ENCODE measurements at places on chromosomes 16 and 17.

DNA sequence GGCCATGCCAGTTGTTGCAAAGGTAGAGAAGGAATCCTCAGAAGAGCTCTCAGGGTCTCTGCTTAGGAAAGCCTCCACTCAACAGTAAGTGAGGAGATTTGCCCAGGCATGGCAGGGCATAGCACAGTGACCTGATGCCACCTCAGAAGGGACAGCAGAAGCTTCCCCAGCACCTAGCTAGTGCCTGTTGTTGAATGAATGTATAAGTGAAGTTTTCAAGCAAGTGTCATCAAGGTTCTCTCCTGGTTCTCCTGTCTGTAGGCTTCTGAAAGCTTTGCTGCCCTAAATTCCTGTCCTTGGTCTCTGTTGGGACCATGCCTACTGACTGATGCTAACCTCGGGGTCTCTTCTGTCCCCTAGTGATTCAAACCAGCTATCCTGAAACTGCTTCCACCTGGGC lies 114.9 kb upstream of the TBX2 start:
- DNase-seq = no peak

DNA sequence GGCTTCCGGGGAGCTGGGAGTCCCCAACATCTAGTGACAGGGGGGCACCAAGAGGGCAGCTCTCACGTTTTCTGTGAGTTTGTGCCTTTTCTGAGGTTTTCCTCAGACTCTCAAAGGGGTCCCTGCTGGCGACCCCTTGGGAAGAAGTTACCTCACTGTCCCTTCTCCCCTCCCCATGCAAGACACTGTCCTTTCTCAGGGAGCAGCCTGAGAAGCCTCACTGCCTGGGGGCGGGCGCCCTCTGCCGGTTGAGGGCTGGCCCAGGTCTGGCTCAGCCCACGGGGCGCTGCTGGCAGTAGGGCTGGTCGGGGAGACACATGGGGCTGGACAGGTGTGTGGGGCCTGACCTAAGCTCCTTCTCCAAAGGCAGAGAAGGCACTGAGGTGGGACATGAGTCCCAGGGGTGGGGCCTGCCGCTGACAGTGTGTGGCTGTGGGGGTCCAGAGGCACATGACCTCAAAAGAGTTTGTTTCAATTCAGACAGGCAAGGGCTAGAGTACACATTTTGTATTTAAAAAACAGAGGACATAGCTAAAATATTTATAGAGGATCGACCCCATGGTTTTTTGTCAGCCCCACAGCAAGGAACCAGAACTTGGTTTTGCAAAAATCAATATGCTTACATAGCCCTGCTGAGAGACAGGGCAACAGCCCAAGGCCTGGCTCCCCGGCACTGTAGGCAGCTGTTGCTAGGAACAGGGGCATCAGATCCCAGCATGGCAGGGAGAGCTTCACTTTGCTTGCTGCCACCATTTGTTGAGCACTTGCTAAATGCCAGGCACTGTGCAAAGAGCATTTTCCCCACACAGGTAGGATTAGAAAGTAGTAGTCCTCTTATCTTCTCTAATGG lies 18.5 kb upstream of the ALDH3A1 start:
- DNase-seq = peak; percentile 79

GRCh38 chr17:34847938-34848337 lies 113.3 kb downstream of the CCT6B start:
- no peak for DNase-seq

DNA sequence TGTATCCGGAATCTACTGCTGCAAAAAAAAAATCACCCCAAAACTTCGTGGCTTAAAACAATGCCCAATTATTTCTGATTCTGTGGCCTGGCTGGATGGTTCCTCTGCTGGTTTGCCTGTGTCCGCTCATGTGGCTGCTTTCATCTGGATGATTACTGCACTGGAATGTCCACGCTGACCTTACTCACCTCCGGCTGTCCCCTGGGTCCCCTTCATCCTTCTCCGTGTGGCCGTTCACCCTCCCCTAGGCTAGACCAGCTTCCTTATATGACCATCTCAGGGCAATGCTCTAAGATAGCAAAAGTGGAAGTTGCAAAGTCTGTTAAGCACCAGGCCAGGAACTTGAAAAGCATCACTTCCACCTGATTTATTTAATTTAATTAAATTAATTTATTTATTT lies 31.4 kb upstream of the SPNS2 start:
- DNase-seq = no peak

DNA sequence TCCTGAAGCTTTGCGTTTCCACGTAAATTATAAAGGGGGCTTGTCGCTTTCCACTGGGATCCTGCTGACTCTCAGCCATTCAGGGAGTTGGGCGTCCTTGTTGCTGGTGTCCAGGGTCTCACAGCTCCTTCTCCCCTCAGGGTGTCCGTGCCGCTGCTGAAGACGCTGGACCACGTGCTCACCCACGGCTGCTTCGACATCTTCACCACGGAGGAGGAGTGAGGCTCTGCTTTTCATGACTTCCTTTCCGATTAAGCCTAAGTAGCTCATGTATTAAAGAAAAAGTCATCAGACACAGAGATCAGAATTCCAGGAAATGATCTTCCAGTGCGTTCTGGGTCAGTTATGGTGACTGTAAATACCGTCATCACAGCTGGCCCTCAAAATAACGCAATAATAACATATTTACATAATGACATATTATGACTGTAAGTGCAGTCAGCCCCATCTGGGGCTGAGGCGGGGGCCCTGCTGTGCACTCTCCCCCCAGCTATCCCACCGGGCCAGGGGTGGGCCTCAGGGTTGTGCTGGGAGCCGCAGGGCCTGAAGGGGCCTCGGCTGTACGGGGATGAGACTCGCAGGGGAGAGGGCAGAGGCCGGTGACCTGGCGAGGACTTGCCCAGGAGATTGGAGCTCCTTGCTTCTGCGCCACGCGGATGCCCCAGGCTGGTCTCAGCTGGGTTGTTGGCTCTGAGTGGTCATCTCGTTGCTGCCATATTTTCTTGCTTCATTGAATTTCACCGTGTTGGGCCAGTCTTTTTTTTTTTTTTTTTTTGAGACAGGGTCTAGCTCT lies 92.9 kb upstream of the ZNF750 start:
- DNase-seq = no peak

DNA sequence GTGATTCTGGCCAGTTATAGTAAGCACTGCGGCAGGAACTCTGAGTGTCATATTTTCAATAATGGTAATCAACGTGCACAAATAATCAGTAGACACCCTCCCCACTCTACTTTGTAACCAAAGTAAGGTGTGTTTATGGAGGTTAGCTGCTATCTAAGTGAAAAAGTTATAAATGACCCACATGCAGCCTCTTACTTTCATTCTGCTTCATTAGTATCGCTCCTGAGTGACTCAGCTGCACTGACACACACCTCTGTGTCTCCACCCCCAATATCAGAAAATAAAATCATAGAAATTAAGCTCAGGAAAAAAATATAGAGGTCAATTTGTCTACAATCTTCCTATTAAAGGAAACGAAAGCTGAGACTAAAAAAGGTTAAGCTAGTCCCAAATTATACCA lies 64.1 kb upstream of the TRAP1 start:
- DNase-seq = no peak

DNA sequence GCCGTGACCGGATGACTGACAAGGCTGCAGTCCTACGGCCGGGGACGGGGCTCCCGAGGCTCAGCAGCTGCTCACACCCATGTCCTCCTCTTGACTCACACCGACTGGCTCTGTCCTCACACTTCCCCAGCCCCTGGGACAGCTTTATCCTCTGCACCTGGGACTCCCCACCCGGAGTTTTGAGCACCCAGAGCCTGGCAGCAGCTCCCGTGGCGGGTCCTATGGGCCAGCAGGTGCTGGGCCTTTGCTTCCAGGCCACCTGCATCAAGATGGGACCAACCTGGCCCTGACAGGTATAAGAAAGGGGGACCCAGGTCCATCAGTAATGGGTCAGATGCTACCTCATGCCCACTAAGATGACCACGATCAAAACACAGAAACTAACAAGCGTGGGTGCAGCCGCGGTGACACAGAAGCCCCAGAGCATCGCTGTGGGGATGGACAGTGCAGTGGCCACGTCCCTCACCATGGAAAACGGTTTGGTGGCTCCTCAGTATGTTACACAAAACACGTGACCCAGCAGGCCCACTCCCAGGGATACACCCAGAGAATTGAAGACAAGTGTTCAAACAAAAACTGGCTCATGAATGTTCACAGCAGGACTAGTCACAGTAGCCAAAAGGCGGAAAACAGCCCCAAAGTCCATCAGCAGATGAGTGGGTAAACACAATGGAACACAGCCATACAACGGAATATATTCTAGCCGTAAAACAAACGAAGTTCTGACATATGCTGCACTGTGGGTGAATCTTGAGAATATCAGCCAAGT lies 3.3 kb upstream of the NOTUM start:
- DNase-seq = no peak

DNA sequence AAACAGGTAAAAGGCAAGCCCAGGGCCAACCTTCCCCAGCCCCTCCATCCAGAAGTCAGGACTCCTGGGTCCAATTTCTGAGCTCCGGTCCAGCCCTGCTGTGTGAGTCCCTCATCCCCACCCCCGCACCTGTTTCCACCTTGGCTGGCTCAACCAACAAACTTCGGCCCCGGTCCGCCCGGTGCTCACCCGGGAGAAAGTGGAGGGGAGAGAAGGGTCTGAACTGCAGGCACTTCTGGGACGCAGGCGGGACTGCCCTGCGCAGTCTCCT lies 541 bp downstream of the RHBDF2 start:
- no peak for DNase-seq

GRCh38 chr16:57630931-57631845 lies 2.8 kb downstream of the ADGRG1 start:
- no peak for DNase-seq

DNA sequence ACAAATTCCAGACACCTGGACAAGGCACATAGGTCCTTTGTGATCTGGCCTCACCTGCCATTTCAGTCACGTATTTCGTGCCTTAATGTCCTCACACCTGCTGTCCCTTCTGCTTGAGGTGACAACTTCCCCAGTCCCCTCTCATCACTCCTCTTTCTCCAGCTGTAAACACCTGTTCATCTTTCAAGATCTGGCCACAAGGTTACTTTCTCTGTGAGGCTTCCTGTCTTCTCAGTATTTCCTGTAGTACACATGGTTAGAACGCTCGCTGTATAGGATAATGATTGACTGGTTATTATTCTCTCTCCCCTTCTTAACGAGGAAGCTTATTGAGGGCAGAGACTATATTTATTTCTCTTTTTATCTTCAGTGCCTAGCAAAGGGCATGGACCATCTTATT lies 74.5 kb upstream of the PMFBP1 start:
- DNase-seq = no peak

DNA sequence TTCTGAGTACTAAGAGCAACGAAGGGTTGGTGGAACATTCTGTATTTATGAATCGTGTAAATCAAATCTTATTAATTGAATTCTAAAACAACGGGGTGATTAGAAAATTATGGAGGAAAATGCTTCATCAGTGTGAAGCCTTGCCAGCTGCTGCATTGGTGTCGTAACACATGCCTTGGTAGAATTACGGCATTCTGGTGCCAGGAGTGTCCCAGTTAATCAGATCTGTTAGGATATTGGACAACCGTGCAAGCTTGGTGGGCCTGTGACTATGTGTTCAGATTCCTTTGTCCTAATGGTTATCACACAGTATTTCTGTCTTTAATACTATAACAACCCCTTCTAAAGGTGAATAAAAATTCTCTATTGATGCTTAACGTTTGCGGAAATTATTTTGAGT lies 44.2 kb upstream of the TANC2 start:
- DNase-seq = no peak

DNA sequence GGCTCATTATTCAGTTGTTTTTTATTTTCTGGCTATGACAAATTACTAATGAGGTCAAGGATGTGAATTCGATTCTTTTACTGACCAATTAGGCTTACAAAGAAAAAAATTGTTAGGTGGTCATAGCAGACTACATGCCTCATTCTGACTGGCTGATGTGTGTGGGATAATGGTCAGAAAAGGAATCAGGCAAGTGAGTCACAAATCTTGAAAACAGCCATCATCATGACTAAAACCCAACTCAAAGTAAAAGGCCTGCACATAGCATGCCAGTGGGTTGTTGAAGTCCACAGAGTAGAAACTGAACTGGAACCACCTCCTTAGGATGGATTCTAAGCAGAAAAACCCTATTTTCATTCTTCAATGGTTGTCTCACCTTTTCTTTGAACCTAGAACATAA lies 8.6 kb downstream of the RPGRIP1L start:
- no peak for DNase-seq

GRCh38 chr17:5902181-5903140 lies 167.7 kb upstream of the WSCD1 start:
- DNase-seq = no peak

GRCh38 chr16:89248196-89248982 lies 30.9 kb downstream of the ZNF778 start:
- DNase-seq = no peak

- peak; percentile 55 for DNase-seq
Measured at GRCh38 chr16:25014500-25015147, 545 bp downstream of the ARHGAP17 start.

DNA sequence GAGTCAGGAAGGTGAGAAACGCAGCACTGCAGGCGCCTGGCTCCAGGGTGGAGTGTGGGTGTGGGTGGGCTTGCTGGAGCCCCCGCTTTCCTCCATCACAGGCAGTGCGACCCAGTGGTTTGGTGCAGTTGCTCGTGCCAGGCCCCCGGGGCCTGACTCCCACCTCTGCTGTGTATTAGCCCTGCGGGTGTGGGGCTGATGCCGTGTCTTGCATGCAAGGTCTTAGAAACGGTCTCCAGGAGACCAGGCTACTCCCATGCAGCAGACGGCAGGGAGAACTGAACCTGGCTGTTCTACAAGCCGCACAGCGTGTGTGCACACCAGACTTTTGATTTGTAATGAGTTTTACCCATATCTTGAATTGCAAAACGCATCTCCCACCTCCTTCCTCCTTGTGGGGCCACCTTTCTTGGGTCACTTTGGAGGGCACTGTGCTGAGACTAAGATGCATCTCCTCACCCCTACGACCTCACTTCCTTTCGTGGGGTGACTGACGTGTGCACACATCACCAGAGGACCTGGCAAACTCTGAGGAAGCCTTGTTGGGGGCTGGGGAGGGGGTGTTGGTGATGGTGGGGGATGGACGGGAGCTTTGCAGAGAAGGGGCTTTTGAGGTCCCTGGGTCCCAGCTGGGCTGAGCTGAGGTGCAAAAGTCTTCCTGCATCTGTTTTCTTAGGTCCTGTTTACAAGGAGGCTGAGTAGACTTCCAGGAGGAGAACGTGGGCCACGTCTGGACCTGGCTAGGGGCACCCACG lies 101.8 kb upstream of the TNRC6C start:
- DNase-seq = no peak

GRCh38 chr17:4903051-4903818 lies at the start of gene CHRNE:
Gene CHRNE, minus strand, starts transcription at chr17:4903098. Its CDS starts 35 bp downstream, at chr17:4903063.
- DNase-seq = peak; percentile 79

DNA sequence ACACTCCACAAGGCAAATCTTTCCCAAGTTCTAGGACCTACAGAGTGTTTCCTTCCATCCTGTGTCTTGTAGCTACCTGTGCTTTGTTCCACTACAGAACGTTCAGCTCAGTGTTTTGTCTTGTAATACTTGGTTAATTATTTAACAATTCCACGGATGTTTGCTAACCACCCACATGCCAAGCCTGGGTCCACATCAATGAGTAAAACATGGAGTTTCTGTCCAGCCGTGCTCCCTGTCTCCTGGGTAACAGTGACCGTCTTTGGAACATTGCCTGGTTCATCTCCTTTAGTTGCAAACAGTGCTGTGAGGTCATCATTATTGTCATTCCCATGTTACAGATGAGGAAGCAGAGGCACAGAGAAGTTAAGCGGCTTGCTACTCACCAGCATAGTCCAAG lies 41.3 kb downstream of the IRF8 start:
- no peak for DNase-seq

- DNase-seq = peak; percentile 80
Measured at GRCh38 chr17:77810536-77810935, 148.0 kb upstream of the TNRC6C start.

- DNase-seq = peak; percentile 56
Measured at GRCh38 chr17:45277992-45278391, 16.1 kb upstream of the SPATA32 start.
